Endothelial cell of umbilical vein (primary cell): ENCODE measurements at places on chromosomes 2 and 18. TPM values are rescaled to one million over a fixed set of nuclear protein-coding genes. Genes with fewer than 3 reads are reported as not detected.

The GLI2 gene
- total RNA-seq, result 0.13 and 0.51 TPM in 2 replicates

The RFX8 gene
- 0.46 and 1.00 TPM in 2 replicates for total RNA-seq

The MZT2A gene
- 170 and 184 TPM in 2 replicates for total RNA-seq

The IMP4 gene
- 63.1 and 74.0 TPM in 2 replicates for total RNA-seq

The CCL20 gene
- 0.53 TPM in 1 of 2 replicates, not detected in the other for total RNA-seq

The CDK5R2 gene
- not detected in 2 replicates for total RNA-seq

The ICA1L gene
- total RNA-seq, result 3.7 and 4.1 TPM in 2 replicates

The UPP2 gene
- not detected in 2 replicates for total RNA-seq

The CNOT9 gene
- 63.2 and 68.9 TPM in 2 replicates for total RNA-seq

The PLCD4 gene
- total RNA-seq, result 1.4 and 3.1 TPM in 2 replicates

The OSR1 gene
- total RNA-seq, result not detected in 2 replicates

The CBLN2 gene
- total RNA-seq, result 0.55 and 1.1 TPM in 2 replicates

The ITGA6 gene
- total RNA-seq, result 174 and 208 TPM in 2 replicates

The NCKAP1 gene
- 121 and 130 TPM in 2 replicates for total RNA-seq

The SKOR2 gene
- not detected in 2 replicates for total RNA-seq

The VWA3B gene
- total RNA-seq, result not detected in 2 replicates

The MXD1 gene
- total RNA-seq, result 10.6 and 11.7 TPM in 2 replicates

The TBR1 gene
- total RNA-seq, result 0.09 and 0.11 TPM in 2 replicates

The KIAA2012 gene
- not detected in 2 replicates for total RNA-seq

The MAPK4 gene
- not detected in 2 replicates for total RNA-seq

The OTX1 gene
- 0.30 TPM in 1 of 2 replicates, not detected in the other for total RNA-seq

The STK39 gene
- total RNA-seq, result 13.1 and 16.2 TPM in 2 replicates

The GAD1 gene
- total RNA-seq, result 0.60 TPM in 1 of 2 replicates, not detected in the other

The STON1 gene
- total RNA-seq, result 12.0 and 12.1 TPM in 2 replicates

The CYRIA gene
- 38.4 and 40.3 TPM in 2 replicates for total RNA-seq

The ACVR1C gene
- total RNA-seq, result not detected in 2 replicates

The REG3G gene
- not detected in 2 replicates for total RNA-seq

The METTL4 gene
- 16.1 and 17.4 TPM in 2 replicates for total RNA-seq

The ACKR3 gene
- total RNA-seq, result 24.0 and 31.1 TPM in 2 replicates

The HOXD4 gene
- 11.5 and 13.7 TPM in 2 replicates for total RNA-seq

The LAMA3 gene
- 7.1 and 12.3 TPM in 2 replicates for total RNA-seq

The GRHL1 gene
- total RNA-seq, result 0.85 and 1.1 TPM in 2 replicates

The ABHD1 gene
- not detected in 2 replicates for total RNA-seq

The TET3 gene
- 14.7 and 15.6 TPM in 2 replicates for total RNA-seq

The LIMS4 gene
- 14.4 and 35.7 TPM in 2 replicates for total RNA-seq

The SLC5A7 gene
- total RNA-seq, result not detected in 2 replicates

The CNGA3 gene
- total RNA-seq, result not detected in 2 replicates

The ALPG gene
- total RNA-seq, result not detected in 2 replicates

The CD226 gene
- total RNA-seq, result 0.20 and 0.25 TPM in 2 replicates

The XIRP2 gene
- total RNA-seq, result 0.18 and 0.66 TPM in 2 replicates

The CKAP2L gene
- total RNA-seq, result 25.2 and 30.7 TPM in 2 replicates

The MALL gene
- 104 and 114 TPM in 2 replicates for total RNA-seq

The EFHD1 gene
- total RNA-seq, result not detected in 2 replicates

The NDC80 gene
- 39.6 and 43.2 TPM in 2 replicates for total RNA-seq

The FSHR gene
- not detected in 2 replicates for total RNA-seq

The FBXO48 gene
- 0.73 and 0.83 TPM in 2 replicates for total RNA-seq

The CTNNA2 gene
- not detected in 2 replicates for total RNA-seq

The SERPINB2 gene
- total RNA-seq, result 0.24 and 0.39 TPM in 2 replicates

The ABCA12 gene
- total RNA-seq, result 0.05 TPM in 1 of 2 replicates, not detected in the other

The FHOD3 gene
- total RNA-seq, result 0.58 and 1.5 TPM in 2 replicates
